Lower lobe of right lung (tissue), 2 donors: ENCODE measurements at places on chromosomes 13 and 19. TPM values are rescaled to one million over a fixed set of nuclear protein-coding genes. Genes with fewer than 3 reads are reported as not detected.

DNA sequence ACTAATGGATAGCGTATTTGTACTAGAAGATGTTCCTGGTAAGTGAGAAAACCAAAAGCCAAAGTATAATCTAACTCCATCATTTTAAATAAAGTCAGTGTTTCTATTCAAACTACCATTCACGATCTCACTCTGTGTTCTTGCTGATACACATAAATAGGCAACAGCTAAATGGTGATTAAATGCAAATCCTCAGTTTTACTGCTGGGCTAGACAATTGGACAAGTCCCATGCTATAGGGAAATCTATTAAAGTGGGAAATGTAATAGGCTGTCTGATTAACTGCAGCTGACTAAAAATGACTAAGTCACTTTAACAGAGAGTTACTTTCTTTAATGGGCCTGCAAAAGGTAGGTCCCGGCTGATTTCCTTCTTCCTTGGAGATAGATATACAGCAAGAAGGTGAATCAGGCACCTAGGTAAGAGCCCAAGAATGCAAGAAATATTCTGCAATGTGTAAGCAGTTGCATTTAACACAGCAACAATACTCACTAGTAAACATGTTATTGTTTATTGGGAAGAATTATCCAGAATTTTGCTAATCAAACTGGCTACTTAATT, 298.4 kb downstream of the SLITRK6 start:
- no peak for DNase-seq
- H3K4me1 ChIP-seq: no peaks in the 10 kb centered on the region
- no peaks in the 10 kb centered on the region for H3K27me3 ChIP-seq
- H3K4me3 ChIP-seq: no peak overlapping the region
- H3K27ac ChIP-seq: no peak overlapping the region
- H3K36me3 ChIP-seq: no peaks in the 10 kb centered on the region

DNA sequence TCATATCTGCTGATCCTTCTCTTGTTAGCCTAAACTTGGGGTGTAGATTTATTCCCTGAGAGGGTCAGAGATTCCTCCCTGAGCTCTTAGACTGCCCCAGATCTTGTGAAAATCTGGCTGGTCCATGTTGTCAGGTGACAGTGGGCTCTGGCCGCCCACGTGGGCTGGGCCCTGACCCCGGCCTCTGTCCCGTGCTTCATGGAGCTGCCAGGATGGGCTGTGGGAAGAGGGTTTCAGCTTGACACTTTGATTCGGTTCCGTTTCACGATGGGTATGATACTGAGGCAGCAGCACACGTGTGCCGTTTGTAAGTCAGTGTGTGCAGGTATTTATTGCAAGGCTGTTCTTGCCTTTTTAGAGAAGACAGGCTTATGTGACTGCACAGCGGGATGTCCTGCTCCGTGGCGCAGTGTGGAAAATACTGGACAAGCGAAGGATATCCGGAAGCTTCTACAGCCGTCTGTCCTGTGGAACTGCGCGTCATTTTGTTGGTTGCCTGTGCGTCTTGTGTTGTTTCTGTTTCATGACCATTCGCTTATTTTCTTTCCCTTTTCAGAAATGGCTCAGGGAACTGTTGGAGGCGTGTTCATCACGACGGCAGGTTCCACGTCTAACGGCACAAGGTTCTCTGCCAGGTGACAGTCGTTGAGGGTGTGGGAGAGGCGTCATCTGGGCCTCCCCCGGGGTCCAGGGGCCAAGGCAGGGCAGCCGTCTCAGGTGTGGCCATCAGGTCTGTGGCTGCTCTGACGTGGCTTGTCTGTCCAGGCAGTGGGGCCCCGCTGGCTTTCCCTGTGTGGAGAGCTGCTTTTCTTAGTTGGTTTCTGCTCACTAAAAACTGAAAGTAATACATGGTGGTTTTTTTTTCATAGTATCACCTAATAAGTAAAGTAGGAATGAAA, 20.5 kb downstream of the ATP4B start:
- H3K4me3 ChIP-seq: no peak overlapping the region
- no peaks in the 10 kb centered on the region for H3K27me3 ChIP-seq
- no peak overlapping the region for H3K27ac ChIP-seq
- no peak for DNase-seq

Gene ARL11
- 7.5 TPM for total RNA-seq

Gene ADAMTSL5
- total RNA-seq: 3.3 TPM

GRCh38 chr19:4361152-4362046, 18.0 kb downstream of the MPND start:
- no peaks in the 10 kb centered on the region for H3K4me1 ChIP-seq
- H3K27me3 ChIP-seq: no peaks in the 10 kb centered on the region
- H3K36me3 ChIP-seq: peaks cover 85% of the 10 kb centered on the region
- DNase-seq: peak; percentile 48

Gene GNG7
- total RNA-seq: 6.2 TPM

- H3K36me3 ChIP-seq: no peaks in the 10 kb centered on the region
- no peak for DNase-seq
- no peaks in the 10 kb centered on the region for H3K4me1 ChIP-seq
- H3K4me3 ChIP-seq: no peak overlapping the region
- H3K27me3 ChIP-seq: no peaks in the 10 kb centered on the region
These were observed 55.8 kb upstream of the POMP start for GRCh38 chr13:28603043-28603664.

Gene F10
- total RNA-seq: 8.9 TPM

Gene AMER2
- total RNA-seq: not detected
